ENCODE measurements at places on chromosomes 6 and 20.

DNA sequence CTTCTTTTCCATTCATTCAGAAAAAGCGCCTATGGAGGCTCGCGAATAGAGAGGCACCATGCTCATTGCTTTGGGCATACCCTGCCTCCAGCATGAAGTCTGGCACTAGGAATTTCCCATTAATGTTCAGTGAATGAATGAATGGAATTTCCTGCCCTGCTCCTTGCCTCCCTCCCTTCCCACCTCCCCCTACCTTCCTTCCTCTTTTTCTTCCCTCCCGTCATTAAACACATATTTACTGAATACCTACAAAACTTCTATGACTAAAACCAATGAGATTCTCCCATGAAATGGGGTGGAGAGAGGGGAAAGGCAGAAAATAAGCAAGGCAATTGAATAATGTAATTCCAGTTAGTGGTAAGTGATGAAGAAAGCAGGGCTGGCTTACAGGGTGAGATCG, 213.8 kb upstream of the AGPAT4 start:
- no peak for DNase-seq

GRCh38 chr6:166911248-166911677, 45.1 kb downstream of the RNASET2 start:
- no peak for DNase-seq

DNA sequence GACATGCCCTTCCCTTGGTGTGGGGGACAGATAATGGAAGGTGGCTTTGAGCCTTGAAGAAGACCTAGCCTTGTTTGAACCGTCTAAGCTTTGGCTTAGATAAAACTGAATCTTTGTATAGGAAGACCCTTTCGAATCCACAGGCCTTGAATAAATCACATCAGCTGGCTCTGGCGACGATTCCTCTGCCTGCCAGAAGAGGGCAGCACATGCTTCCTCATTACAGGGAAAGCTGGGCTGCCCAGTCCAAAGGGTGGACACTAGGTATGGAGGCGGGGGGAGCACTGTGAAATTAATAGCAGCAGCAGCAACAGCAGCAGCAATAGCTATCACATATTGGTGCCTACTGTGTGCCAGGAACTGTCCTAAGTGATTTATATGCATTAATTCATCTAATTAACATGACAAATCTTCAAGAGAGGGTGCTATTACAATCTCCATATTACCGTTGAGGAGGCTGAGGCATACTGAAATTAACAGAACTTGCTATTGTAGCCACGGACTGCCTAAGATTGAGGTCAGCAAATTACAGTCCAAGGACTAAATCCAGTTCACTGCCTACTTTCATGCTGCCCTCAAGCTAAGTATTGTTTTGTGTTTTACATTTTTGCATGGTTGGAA, 85.1 kb downstream of the CLIC5 start:
- peak; percentile 36 for DNase-seq

DNA sequence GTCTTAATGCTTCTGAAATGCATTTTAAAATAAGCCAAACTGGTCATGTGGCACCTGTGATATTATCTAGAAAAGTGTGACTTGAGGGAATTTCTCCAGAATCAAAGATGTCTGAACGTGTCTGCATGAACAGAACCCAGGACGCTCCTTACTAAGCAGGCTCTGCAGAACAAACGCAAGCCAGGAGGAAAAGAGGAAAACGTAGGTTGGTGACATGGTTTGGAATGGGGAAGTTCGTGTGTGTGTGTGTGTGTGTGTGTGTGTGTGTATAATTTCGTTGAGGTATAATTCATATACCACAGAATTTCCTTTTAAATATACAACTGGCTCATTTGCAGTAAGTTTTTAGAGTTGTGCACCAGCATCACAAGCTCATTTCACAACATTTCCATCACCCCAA, 200.5 kb upstream of the FOXQ1 start:
- no peak for DNase-seq

- no peak for DNase-seq
Measured at GRCh38 chr6:38567436-38567835, 72.3 kb downstream of the BTBD9 start.

- DNase-seq, result no peak
Measured at GRCh38 chr6:86331265-86331840, 606.0 kb upstream of the HTR1E start.

Measured in activated CD4-positive, alpha-beta T cell treated with anti-CD3 and anti-CD28 coated beads, Interleukin-2, amount 50 U/mL, for 24 hours (primary cell).